ENCODE measurements at places on chromosomes 7 and 10.

DNA sequence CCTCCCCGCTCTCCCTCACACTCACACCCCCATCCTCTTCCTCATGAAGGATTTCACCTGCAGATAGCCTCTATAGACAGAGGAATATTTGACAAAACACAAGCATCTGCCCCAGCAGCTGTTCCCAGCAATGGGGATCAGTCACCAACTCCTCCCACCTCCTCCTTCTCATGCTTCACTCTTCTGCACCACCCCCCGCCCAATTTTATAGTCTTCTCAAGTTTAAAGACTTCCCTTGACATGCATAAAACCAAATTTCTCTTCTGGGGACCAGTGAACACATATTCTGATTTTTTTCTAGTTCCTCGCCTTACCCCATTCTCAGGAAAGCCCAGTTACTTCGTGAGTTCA, 654.4 kb downstream of the LRMDA start:
- DNase-seq = no peak

GRCh38 chr10:77936697-77937567, 10.4 kb upstream of the DLG5 start:
- no peak for DNase-seq

GRCh38 chr7:41656366-41656765, 46.5 kb downstream of the INHBA start:
- no peak for DNase-seq

DNA sequence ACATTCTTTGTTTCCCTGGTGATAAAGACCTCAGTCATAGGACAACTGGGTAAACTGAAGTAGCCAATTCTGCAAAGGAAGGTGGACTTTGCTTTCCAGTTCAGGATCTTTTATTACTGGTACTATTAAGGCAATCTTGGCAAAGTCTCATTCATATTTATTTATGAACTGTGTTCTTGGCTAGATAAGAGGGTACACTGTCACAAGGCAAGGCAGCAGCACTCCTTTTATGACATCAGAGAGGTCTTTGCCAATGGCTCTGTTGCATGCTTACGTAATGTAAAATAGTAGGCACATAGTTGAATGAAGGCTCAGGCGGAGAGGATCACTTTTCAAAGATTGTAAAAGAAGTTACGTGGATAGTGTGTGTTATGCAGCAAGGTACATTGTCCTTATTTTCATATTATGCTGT, 63.7 kb upstream of the PDK4 start:
- DNase-seq = no peak

- no peak for DNase-seq
Measured at GRCh38 chr7:20383351-20383750, 52.7 kb downstream of the ITGB8 start.

GRCh38 chr10:82722273-82722672, 847.3 kb downstream of the NRG3 start:
- DNase-seq = no peak

DNA sequence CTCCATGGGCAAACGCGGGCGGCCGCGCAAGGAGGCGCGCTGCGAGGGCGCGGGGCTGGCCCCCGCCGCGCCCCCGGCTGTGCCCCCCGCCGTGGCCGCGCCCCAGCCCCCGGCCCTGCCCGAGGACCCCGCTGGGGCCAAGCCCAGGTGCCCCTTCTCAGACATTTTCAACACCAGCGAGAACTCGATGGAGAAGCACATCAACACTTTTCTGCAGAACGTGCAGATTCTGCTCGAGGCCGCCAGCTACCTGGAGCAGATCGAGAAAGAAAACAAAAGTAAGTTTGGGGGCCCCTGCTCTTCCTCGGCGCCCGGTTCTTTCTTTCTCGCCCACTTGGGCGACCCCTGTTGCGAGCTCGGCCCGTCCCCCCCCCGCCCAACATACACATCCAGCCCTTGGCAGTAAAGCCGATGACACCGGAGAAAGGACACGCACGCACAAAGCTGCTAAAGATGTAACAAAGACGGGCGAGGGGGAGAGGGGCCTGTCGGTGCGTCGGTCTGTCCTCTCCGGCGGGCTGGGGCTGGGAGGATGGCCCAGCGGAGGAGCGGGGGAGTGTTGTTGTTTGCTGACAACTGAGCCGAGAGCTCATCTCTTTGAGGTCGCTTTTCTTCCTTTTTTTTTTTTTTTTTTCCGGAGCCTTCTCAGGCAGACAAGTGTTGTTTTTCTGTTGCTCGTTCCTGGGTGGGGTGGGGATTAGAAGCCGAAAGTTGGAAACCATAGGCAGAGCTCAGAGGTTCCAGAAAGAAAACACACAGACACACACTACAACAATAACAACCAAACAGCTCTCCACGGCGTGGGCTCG, 604 bp downstream of the MXI1 start:
- DNase-seq = no peak

DNA sequence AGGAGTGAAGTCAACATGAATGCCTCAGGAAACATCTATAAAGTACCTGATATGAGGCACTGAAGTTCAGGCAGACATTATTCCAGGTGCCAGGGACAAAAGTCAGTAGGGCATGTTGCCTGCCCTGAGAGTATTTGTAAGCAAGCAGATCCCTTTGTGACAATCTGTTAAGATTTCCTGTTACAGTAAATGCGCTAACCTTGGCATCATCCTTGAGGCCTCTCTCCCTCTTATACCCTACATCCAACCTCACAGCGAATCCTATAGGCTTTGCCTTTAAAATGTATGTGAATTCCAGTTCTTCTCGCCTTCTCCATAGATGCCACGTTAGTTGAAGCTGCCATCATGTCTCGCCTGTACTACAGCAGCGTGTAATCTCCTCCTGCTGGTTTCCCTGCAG, 165.3 kb downstream of the DNAH11 start:
- DNase-seq = no peak

DNA sequence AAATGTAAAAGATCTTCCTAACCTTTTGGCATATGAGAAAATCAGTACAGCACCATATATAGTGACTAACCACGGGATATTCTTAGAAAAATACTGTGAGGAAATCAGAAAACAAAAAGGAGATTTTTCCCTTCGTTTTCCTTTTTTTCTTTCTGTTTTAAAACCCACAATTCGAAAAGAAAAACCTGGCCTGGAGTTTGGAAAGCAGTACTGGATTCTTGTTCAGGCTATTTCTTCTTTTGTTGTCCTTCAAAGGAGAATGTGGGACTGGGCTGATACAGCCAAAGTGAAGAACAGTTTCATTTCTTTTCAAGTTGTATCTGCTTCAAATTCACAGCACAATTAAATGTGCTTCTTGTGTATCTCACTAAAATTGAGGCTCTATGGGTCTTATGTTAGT, 156.8 kb upstream of the PHYHIPL start:
- DNase-seq = no peak

DNA sequence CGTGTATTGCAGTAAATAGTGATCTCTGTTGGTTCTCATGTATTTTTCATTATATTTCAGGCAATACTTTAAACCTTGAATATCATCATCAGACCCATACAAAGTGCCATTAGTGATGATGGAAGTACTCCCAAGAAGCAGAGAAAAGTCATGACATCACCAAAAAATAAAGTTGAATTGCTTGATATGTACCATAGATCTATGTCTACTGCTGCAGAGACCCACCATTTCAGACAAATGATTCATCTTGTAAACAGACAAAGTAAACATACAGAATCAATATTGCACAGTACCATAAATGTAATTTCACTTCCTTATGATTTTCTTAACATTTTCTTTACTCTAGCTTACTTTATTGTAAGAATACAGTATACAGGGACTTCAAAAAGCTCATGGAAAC, 347.8 kb downstream of the IPMK start:
- no peak for DNase-seq

DNA sequence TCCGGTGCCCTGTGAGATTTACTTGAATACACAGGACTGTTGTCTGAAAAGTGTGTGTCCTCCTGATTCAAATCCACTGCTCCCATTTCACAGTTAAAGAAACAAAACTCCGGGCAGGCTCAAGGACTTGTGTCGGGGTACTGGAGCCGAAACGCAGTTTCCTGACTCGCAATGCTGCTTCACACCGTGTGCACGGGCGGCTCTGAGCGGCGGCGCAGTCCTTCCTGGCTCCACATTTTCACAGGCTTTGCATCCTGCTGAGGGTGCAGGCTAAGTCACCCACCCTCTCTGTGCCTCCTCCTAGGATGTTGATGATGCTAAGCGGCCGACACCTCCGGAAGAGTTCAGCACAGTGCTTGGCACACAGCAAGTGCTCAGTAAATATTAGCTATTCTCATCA, 65.4 kb downstream of the SLIT1 start:
- DNase-seq = no peak

- DNase-seq = no peak
Measured at GRCh38 chr7:15214976-15215375, 312.4 kb upstream of the DGKB start.

- DNase-seq = no peak
Measured at GRCh38 chr7:150369748-150370501, 1.3 kb downstream of the REPIN1 start.

DNA sequence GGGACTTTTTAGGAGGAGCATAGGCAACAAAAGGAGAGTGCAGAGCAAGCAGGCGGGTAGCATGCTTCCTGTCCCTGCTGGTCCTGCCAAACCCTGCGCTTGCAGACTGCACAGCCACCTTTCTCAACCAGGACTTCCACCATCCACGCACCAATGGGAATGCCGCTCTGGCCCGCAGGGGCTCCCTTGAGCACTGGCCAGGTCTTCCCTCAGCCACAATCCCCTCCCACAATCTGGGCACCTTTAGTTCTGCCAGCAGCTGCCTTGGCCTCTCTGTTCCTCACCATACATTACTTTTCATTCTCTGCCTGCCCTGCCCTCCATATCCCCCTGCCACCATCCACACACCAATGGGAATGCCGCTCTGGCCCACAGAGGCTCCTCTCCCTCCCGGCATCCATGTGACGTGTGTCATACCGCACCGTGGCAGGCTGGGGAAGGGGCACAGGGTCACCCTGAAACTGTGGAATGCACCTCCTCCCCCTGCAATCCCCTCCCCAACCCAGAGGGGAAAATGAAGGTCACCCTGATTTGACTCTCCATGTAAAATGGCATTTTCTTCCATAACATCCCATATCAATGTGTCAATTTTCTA, 97.3 kb upstream of the MACROH2A2 start:
- no peak for DNase-seq

- no peak for DNase-seq
Measured at GRCh38 chr7:155813125-155813524, 862 bp upstream of the SHH start.

DNA sequence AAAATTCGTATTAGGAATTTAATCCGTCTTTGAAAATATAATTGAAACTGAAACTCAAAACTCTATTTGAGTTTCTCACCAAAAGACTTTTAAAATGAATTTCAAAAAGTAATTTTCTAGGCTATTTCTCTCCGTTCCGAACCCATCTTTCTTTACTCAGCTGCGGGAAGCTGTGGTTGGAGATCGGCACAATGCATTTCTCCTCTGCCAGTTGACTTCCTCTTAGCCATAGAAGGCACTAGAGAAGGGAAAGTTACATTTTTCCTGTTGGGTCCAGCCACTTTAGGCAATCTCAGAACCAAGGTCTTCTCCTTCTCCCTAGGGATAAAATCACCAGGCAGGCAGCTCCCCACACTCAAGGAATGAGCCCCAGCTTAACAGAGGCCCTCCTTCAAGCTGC, 133.6 kb upstream of the COL1A2 start:
- DNase-seq = no peak

Data from T-helper 2 cell (primary cell).